GM19239 (cell line): ENCODE measurements at places on chromosomes 2 and 18.

DNA sequence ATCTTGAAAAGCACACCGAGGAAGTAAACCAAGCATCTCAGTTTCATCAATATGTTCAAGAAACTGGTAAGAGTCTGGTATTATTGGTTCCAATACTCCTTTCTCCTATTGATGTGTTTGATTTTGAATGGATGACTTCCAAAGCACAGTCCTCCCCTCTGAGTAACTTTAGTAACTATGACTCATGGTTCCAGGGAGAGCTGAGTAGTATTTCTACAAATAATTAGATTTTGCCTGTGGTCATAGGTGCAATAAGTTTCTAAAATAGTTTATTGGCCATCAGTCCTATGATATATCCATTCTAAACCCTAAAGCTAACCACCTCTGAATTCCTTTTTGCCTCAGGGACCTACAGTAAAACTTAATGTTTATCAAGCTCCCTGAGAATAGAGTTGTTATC lies 352.4 kb downstream of the XIRP2 start:
- DNase-seq, result no peak

- no peak for DNase-seq
These were observed 27.2 kb downstream of the CCBE1 start for GRCh38 chr18:59669872-59670657.

GRCh38 chr2:118855451-118856279 lies 8.2 kb upstream of the EN1 start:
- DNase-seq, result peak; percentile 94

GRCh38 chr18:12586956-12587355 lies 71.0 kb downstream of the SPIRE1 start:
- DNase-seq, result no peak

DNA sequence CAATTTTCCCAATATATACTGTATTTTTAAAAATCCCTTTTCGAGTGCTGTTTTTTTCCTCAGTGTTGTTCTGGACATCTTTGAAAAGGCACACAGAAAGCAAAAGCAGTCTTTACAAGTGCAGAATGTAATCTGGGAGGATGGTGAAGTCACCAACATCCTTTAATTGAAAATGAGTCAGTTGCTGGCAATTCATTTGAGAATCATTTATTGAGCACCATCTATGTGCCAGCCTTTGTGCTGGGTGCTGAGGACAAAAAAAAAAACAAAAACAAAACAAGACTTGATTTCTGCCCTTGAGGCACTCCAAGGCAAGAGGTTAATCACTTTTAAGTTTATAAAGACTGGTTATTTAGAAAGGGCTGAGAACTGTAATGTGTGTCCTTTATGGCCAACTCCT lies 46.7 kb upstream of the ACVR1 start:
- DNase-seq, result no peak

GRCh38 chr2:164771897-164772296 lies 69.7 kb downstream of the COBLL1 start:
- no peak for DNase-seq

GRCh38 chr18:1361936-1362335 lies 457.3 kb downstream of the ADCYAP1 start:
- no peak for DNase-seq
